ENCODE measurements at places on chromosomes 13 and 19. TPM values are rescaled to one million over a fixed set of nuclear protein-coding genes. Genes with fewer than 3 reads are reported as not detected.
A peak's percentile ranks its signal among the peaks of the same experiment; 100 is the strongest.

Gene LILRB2
- total RNA-seq: 11.5 TPM

Gene PLIN4
- total RNA-seq: 2.2 TPM

Gene HSD17B14
- total RNA-seq: 5.2 TPM

Gene KANK3
- 26.6 TPM for total RNA-seq

Gene ATP1A3
- total RNA-seq: not detected

Gene TEX101
- total RNA-seq: not detected

Gene CD70
- total RNA-seq: 0.76 TPM

DNA sequence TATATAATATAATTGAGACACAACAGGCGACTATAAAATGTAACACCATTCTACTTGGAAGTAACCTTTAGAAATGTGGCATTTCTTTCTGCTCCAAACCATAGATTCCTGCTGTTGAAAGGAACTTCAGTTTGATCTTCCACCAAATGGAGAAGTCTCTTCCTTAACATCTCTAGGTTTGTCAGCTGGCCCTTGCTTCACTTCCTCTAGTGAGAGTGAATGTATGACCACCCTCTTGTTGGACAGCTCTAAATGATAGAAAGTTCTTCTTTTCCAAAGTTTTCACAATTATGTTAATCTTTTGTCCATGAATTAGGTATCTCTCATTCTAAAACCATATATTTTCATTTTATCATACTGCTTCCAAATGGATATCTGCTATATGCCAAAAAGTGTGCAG, 13.8 kb upstream of the COG6 start:
- DNase-seq: no peak

GRCh38 chr19:13765395-13766094, 1.2 kb downstream of the MRI1 start:
- peak; percentile 46 for DNase-seq

GRCh38 chr19:23384858-23385257, 10.4 kb downstream of the ZNF91 start:
- no peak for DNase-seq

- DNase-seq: peak; percentile 93
Measured at GRCh38 chr19:18478545-18479311, 40.8 kb upstream of the ISYNA1 start.

- no peak for DNase-seq
Measured at GRCh38 chr13:26021516-26021915, 30.3 kb downstream of the SHISA2 start.

DNA sequence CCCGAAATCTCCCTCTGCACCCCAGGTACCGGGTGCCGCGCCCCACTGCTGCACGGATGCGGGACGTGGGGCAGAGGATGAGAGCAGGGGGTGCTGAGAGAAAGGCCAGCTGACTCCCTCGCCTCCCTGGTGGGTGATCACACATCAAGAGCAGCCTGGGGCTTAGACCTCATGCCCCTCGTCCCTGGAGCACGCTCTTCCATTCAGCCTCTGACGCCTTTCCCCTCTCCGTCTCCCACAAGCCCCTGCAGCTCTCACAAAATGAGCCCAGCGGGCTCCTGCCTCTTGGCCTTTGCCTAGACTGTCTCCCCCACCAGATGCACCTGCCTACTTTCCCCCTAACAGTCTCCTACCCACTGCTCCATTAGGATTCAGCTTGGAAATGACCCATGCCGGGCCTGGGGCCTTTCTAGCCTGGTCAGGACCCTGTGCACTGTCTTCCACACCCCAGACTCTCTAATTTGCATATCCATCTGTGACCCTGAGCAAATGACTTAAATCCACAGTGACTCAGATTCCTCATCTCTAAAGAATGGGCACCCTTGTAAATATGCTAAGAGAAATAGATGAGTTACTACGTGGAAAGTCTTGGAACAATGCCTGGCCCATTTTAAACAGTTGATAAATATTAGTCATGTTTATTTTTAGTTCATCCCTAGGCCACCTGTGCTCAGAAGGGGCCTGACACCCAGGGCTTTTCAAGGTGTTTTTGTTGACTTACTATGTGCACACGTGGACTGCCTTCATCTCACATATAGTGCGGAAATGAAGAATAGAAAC, 582 bp upstream of the PTPRH start:
- no peak for DNase-seq

GRCh38 chr13:99811067-99811700, 160.4 kb downstream of the ZIC5 start:
- DNase-seq: no peak

- no peak for DNase-seq
Measured at GRCh38 chr13:105788530-105788929, 746.9 kb downstream of the EFNB2 start.
